ENCODE measurements at places on chromosomes 5 and 9.

- DNase-seq: no peak
These were observed 38.8 kb downstream of the NFX1 start for GRCh38 chr9:33329117-33329563.

GRCh38 chr5:81235287-81236072 is 2.4 kb downstream of the CKMT2 start:
- no peak for DNase-seq

DNA sequence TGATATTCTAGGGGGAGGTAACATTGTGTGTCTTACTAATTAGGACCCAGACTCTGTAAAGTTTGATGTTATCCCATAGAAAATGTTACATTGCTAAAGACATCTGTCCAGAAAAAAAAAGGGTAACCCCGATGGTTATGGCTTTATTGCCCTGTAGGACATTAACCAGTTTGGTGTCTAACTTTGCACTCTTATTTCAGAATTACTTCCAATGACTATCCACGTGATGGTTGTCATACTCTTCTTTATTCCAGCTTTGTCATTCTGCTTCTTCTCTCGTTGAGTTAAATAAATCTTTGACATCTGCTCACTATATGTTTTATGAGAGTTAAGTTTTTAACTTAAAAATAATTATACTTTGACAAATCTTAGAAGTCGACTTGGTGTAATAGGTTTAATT is 180.4 kb upstream of the ANKRD55 start:
- no peak for DNase-seq

DNA sequence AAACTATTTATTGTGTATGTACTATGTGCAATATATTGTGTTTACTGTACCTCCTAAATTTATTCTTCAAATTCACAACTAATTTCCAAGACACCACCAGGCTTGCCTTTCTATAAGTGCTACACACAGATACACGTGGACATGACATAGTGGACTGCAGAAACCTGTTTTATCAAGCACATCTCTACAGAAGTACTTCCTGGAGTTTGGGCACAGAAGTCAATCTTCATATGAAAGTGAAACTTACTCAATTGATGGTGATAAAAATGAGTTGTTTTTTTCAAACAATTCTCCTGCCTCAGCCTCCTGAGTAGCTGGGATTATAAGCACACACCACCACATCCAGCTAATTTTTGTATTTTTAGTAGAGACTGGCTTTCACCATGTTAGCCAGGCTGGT is 57.6 kb downstream of the NLN start:
- no peak for DNase-seq

DNA sequence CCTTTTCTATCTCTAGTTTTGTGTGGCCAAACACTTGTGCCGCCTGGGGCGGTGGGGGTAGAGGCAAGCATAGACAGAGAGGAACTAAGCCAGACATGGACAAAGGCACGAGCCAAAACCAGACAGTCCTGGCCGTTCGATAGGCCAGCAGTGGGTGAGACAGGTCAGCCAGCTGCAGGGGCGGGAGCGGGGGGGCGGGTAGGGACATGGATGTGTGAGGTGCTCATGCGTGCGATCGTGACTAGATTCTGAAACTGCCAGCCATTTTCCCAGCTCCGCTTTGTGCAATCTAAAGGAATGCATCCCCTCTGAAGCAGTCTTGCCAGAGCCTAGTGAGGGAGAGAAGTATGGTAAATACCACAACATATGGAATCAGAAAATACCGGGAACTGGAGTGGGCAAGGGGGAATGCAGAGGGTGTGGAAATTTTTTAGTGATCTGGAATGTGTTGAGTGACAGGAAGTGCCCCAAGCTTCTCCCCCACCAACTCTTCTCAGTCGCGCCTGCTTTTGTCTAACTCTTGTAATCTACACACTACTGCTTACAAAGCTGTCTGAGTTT is 111.9 kb downstream of the NR6A1 start:
- DNase-seq: peak; percentile 80

DNA sequence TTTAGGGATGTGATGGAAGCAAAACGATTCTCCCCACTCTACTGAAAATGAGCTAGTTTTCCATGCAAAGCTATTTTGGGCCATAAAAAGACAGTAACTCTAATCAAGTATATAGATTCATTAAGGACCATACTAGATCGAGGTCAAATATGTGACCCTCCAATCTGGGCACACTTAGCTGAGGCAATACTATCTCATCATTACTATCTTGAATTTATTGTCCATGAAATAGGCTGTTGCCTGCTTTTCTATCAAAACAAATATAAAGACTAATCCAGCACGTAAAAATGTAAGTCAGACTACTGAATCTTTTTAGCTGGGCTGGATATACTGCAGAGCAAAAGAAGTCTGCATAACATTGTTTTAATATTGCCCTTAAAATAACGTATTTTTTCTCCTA is 943.1 kb downstream of the NR2F1-AS1 start:
- DNase-seq: no peak

DNA sequence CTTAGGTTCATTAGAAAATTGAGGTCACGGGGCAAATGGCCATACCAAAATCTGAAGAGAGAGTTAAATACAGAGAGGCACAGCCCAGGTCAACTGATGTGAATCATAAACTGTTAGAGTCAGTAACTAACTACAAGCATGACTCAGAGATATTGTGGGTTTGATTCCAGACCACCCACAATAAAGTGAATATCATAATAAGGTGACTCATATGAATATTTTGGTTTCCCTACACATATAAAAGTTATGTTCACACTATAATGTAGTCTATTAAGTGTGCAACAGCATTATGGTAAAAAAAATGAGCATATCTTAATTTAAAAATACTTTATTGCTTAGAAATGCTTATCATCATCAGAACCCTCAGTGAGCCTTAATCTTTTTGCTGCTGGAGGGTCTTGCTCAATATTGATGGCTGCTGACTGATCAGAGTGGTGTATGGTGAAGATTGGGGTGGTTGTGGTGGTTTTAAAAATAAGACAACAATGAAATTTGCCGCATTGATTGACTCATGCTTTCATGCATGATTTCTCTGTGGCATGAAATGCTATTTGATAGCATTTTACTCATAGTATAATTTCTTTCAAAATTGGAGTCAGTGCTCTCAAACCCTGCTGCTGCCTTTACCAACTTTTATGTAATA is 53.1 kb upstream of the EDIL3 start:
- no peak for DNase-seq

DNA sequence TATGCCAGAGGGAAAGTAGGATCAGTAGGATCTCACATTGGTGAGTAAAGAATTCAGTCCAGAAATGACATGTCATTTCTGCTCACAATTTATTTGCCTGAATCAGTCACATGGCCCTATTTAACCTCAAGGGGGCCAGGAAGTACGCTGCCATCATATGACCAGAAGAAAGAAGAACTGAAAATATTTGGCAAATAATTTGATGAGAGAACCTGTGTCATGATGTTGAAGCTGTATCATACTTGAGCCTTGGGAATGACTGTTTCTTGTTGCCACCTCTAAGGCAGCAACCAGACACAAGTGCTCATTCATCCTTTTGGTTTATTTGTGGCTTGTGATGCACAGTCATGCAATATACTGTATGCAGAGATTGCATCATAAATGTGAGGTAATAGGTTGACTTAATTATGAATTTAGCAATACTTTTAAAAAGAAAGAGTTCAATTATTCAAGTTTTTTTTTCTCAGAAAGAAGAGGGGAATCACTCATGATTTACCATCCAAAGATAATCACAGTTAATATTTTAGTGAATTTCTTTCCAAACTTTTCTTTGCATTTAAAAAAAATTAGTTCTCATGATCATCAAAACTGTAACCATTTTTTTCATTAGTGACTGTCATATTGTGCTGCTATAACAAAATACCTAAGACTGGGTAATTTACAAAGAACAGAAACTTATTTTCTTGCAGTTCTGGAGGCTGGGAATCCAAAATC is 8.2 kb upstream of the ZFYVE16 start:
- no peak for DNase-seq

- peak; percentile 75 for DNase-seq
These were observed 27.4 kb downstream of the FAM219A start for GRCh38 chr9:34430843-34431437.

DNA sequence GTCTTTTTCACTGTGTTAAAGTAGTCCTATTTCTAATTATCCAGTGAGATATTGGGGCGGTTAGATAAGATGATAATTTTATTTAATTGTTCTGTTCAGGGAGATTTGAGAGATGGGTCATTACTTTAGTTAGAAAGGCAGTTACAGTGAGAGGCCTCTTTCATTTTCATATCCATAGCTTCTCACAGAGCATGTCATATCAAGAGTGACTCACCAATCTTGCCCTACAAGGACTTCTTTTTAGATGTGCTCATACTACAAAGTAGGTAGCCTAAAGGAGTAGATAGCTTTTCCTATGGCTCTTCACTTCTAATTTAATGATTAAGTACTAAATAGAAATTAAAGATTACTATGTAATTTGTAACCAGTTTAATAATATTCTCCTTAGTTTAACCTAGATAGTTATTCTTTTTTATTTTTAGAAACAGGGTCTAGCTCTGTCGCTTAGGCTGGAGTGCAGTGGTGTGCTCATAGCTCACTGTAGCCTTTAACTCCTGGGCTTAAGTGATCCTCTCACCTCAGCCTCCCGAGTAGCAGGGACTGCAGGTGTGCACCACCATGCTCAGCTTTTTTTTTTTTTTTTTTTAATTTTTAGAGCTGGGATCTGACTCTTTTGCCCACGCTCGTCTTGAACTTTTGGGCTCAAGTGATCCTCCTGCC is 71.0 kb downstream of the FER start:
- DNase-seq: no peak

- DNase-seq: no peak
These were observed 20.1 kb downstream of the RCL1 start for GRCh38 chr9:4812858-4813257.

- DNase-seq: no peak
These were observed at the start of gene QRFP for GRCh38 chr9:130896233-130897014. TSS of gene QRFP (minus strand) at chr9:130896812. CDS start at chr9:130893838, 2,974 bp downstream.

DNA sequence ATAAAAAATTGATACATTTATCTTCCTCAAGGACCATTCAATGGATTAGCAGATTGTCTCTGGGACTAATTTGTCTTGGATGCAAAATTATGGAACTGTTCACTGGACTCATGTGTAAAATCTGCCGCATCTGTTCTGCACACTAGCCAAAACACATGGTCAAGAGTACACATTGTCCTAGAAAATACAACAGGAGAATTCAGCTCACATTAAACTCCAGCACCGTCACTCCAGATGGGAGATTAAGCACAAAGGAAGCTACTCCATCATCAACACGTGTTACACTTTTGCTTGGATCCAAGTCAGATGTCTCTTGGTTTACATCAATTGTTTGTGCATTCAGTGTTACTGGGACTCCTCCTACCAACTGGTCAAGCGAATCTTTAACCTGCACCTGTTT is 28.8 kb downstream of the C5 start:
- peak; percentile 86 for DNase-seq

GRCh38 chr5:53386341-53386740 is 94.1 kb upstream of the FST start:
- no peak for DNase-seq

DNA sequence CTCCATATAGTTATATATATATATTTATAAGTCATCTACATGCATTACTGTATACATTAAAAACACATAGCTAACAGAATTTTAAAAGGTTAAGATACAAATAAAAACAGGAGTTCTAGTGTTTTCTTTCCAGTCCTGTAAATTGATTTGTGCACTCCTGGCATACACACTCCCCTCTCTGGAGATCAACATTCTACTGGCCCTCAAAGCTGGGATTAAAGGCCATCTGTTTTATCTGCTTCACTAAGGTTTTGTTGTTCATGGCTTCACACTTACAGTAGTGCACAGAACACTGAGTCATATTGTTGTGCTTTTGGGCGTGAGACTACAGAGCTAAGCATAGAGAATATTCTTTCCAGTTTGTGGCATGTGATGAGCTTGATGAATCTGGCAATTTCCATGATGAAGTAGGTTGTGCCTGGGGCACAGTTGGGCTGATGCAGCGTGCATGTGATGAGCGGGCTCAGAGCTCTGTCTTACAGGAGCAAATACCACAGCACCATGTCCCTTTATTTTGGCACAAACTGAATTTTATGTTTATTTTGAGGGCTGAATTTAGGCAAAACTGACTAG is 98.2 kb downstream of the TAF11L14 start:
- DNase-seq: no peak

DNA sequence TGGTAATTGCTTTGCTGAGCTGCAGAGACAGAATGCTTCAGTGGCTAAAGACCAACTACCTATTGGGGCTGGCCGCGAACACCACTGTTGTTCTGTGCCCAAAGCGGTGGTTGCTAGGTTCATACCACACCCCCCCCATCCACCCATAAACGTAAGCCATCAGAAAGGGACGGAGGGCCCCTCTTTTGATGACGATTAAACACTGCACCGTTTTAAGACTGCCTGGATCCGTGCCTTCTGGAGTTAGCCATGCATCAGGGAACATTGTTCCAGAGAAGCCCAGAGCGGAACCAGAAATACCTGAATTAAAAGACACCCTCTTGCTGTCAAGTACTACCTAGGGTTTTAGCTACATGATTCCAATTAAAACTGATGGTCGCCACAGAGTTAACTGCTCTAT is 369.1 kb upstream of the DAP start:
- DNase-seq: no peak

DNA sequence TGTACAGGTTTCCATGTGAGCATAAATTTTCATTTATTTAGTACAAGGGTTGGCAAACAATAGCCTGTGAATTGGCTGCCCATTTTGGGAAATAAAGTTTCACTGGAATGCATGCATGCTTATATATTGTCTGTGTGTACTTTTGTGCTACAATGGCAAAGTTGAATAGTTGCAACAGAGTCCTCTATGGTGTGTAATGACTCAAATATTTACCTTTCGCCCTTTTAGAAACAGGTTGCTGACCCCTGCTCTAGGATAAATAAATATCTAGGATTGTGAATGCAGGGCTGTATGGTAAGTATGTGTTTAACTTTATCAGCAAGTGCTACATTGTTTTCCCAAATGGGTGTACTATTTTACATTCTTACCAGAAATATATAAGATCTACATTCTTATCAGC is 47.2 kb downstream of the XRCC4 start:
- no peak for DNase-seq

GRCh38 chr5:160363660-160364395 is 6.6 kb downstream of the C1QTNF2 start:
- DNase-seq: no peak

Data from hindlimb muscle (tissue), 1 donor.